ENCODE measurements at places on chromosomes 1 and 21.

- DNase-seq = peak; percentile 21
Measured at GRCh38 chr1:91501971-91502671, 1.5 kb downstream of the CDC7 start.

GRCh38 chr1:186497651-186498050, 36.7 kb upstream of the PDC start:
- DNase-seq = no peak

- no peak for DNase-seq
Measured at GRCh38 chr1:28260803-28261174, 1.5 kb downstream of the SESN2 start.

DNA sequence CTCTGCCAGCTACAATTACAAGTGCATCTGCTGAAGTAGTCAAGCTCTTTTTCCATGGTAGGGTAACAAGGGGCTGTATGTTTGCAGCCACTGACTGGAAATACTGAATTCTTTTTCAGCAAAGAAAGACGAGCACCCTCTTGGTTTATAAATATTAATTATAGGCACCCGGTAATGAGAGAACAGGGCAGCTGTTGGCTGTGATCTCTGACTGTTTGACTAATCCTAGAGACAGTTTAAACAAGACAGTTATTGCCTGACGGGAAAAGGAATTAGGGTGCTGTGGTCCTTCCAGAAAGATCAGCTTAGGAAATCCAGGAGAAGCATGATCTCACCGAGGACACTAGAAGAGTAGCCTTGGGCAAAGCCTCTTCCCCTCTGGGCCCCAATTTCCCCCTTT, 183.7 kb upstream of the ZC3H12A start:
- DNase-seq = peak; percentile 7

GRCh38 chr1:110674337-110675059, at the start of gene KCNA3:
Gene KCNA3, minus strand, starts transcription at chr1:110674940. Its CDS starts 131 bp downstream, at chr1:110674809.
- peak; percentile 55 for DNase-seq

DNA sequence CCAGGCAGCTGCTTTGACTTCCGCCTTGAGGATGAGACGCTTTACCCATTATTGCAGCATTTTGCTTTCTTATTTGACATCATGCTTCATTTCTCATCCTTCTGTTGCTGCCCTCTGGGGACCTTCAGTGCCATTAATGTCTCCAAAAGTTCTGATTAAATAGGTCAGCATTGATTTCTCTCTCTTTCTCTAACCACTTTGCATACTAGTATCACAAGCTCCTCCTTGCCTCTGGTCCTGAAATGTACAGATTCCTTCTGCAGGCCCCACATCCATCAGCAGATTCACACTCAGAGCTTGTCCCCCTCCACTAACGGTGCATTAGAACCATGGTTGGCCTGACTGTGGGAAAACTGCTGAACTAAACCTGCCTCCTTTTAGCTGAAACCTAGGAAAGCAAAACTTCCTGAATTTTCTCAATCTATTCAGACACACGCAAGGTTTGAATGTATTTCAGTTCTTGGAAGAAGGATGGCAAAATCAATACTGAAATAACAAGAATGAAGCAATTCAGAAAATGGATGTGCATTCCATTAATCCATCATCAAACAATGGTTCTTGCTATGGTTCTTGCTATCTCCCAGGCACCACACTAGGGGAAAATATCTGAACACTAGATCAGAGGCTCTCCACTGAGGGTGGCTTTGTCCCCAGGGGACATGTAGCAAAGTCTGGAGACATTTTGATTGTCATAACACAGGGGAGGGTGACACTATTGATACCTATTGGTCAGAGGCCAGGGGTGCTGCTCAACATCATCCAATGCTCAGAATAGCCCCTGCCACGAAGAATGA, 154.5 kb downstream of the PCP4 start:
- no peak for DNase-seq

All from NCI-H146 (cell line).